Stimulated activated naive CD4-positive, alpha-beta T cell treated with Interleukin-2 at 50 U/mL for 16 hours (primary cell): ENCODE measurements at places on chromosomes 5 and 9.

- peak; percentile 31 for DNase-seq
Measured at GRCh38 chr5:109468737-109469420, 59.1 kb upstream of the PJA2 start.

DNA sequence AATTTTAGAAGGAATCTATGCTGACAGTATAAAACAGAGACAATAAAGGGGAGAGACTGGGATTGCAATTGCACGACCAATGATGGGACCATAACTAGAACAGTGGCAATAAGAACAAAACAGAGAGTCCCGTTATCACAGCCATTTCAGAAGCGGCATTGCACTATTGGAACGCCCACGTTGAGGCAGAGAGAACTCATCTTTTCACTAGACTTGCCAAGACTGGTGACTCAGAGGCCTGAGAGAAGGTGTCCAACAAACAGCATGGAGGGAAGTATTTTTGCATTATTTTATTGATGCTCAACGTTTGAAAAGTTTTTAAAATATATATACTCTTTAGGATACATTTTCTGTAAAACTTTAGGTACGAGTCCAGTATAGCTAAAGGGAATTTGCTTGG, 737.7 kb downstream of the TLE1 start:
- no peak for DNase-seq

- DNase-seq, result no peak
Measured at GRCh38 chr9:77469515-77470231, 178.4 kb downstream of the GNA14 start.

DNA sequence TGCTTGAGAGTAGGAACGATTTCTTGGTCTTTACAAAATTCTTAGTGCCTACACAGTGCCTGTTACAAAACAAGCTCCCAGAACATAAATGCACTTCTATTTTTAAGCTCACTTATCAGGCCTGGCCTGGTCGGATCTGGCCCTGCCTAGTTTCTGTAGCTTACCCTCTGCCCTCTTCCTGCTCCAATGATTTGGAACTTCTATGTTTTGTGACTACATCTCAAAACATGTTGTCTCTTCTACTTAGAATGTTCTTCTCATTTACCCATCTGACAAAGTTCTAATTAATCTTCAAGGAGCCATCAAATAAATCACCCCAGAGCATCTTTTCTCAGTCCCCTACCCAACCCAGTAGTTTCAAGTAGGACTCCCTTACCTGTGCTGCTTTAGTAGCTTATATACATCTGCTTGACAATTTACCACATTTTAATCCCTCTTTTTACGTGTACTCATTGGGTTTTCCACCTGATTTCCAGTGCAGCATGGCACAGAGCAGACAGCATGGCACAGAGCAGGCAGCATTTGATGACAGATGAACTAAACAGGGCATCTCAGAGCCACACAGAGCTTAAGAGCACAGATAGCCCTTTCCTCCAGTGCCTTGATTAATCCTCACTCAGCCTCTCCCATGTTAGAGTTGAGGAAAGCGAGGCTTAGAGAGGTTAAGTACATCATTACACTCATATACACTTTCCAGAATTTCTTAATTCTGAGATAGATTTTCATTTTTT, 171.9 kb downstream of the MAPKAP1 start:
- DNase-seq, result no peak

DNA sequence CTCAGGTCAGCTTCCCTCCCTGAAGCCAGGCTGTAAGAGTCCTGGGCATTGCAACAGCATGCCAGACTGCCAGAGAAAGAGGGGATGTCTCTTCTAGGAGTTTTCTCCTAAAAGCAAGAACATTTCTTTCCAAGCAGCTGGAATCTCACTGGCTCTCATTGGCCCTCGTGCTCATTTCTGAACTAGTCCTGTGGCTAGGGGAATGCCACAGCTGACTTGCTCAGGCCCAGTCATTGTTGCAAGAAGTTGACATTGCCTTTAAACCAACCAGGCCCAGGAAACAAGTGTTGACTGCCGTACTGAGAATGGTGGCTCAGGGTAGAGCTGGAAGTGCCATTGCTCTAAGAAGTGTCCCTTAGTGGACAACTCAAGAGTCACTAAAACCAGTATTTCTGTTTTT, 15.0 kb upstream of the CEP120 start:
- no peak for DNase-seq

DNA sequence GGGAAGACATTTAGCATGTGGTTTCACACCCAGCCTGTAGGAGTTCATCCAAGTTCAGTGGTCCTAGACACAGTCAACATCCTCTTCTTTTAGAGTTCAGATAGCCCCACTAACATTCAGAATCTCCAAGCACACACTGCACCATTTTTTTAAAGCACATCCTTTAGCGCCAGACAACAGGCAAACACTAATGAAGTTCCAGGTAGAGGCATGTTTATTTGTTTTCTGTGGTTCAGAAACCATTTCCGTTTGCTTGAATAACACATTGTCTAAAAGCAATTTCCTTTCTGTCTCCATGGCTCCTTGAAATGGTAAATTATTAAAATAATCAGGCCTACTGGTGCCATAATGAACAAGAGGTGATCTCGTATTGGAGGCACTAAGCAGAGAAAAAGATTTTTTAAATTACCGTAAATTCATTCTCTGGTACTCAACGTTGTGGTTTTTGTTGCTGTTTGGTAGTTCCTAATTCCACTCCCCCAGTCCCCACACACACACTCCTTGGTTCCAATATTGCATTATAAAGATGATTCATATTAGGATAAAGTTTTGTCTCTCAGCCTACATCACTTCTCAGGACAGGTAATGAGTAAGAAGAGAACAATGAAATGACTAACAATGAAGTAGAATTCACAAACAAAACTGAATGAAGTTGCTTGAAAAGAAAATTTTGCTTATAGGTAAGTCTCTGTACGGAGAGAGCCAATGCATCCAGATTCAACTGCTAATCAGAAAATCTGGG, 153.1 kb downstream of the PCSK1 start:
- peak; percentile 22 for DNase-seq

DNA sequence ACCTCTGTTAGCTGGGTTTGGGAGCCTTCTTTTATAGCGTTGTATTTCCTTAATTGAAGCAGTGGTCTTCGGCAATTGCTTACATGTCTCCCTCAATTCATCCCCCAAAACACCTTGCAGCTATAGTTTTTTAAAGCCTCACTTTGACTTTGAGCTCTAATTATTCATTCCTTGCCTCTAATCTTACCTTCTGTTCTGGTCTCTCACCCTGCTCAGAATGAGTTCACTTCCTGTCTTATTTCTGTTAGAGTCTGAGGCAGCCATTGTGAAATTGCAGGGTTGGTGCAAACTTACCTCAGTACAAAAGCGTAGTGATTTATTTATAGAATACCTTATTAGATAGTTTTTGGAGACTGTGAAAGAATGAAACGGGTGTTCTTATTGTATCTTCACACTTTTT, 35.0 kb downstream of the AOPEP start:
- DNase-seq, result no peak

- no peak for DNase-seq
Measured at GRCh38 chr5:139287890-139288635, 5.5 kb upstream of the MATR3 start.

DNA sequence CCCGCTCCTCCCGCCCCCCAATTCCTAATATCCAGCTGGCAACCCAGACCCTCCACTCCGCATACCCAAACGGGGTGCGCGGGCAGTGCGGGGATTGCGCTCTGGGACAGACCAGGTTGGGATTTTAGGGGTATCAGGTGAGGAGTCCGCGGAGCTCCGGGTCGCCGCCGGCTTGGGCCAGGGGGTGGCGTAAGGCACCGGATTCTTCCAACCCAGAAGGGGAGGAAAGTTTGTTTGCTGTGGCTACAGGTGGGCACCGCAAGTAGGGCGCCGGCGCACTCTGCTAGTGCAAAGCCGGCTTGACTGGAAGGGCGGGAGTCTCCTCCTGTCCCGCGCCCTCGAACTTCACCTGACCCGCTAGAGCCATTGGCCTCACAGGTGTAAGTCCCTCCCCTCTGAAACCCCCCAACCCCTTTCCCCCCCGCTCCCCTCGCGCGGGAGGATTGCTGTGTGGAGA, 709 bp downstream of the IQGAP2 start:
- DNase-seq, result peak; percentile 74

- no peak for DNase-seq
Measured at GRCh38 chr9:7936996-7937395, 137.4 kb upstream of the DMAC1 start.

GRCh38 chr5:73952872-73953271, 326.9 kb downstream of the ARHGEF28 start:
- no peak for DNase-seq

- no peak for DNase-seq
Measured at GRCh38 chr5:147887026-147887627, 8.6 kb downstream of the SCGB3A2 start.

- no peak for DNase-seq
Measured at GRCh38 chr9:4137234-4137633, 162.6 kb downstream of the GLIS3 start.

GRCh38 chr9:113463418-113464285, at the start of gene RGS3:
Gene RGS3 (plus strand): TSS chr9:113463727. CDS start chr9:113463803, 76 bp downstream.
- no peak for DNase-seq
